ENCODE measurements at places on chromosomes 1 and 21.

DNA sequence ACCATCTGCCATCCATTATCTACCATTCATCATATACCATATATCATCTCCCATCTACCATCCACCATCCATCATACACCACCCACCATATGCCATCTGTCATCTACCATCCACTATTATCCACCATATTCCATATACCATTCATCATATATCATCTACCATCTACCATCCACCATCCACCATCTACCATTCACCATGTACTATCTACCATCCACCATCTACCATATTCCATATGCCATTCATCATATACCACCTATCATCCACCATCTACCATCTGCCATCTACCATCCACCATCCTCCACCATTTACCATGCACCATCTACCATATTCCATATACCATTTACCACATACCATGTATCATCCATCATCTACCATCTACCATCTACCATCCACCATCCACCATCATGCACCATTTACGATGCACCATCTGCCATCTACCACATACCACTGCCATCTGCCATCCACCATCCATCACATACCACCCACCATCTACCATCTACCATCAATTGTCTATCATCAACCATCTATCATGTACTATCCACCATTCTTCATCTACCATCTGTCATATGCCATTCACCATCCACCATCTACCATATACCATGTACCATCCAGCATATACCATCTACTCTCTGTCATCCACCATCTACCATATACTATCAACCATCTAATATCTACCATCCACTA is 50.6 kb upstream of the RAB4A start:
- DNase-seq = no peak

DNA sequence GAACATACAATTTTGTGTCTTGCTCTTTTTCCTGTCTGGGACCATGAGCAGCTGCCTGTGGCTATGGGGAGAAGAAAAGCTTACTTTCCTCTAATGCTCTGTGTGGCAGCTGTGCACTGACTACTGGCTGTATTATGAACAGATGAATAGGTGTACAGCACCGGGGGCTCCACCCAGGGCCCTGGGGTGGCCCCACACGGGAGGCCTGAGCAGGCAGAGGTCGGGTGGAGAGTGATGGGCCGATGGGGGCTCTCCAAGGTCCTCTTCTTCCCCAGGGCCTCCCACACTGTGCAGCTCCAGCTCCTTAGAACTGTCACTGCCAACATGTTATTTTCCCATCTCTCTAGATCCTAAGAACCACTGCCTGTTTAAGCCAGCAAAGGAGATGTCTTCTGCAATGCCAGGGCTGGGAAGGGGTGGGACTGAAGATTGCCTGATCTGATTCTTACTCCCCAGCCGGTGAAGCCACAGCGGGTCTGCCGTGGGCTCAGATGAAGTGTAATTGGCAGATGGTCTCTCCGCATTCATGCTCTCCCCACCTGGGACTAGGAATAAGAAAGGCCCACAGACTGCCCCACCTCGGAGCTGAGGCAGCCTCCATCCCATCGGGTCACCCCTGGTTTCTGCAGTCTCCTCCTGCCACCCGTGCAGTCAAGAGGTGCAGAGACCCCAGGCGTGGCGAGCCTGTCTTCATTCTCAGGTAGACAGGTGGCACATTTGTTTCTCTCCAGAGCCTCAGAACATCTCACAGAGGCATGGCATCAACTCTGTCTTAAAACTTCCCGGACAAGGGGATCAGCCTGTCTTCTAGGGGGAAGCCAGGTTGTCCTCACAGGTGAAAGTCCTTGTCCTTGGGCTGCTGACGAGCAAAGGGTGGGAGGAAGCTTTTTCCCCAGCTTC is 186.5 kb upstream of the GALNT2 start:
- DNase-seq = no peak

GRCh38 chr1:77831566-77831965 is 52.1 kb downstream of the MIGA1 start:
- DNase-seq = no peak

- DNase-seq = no peak
These were observed 1.2 kb upstream of the FHAD1 start for GRCh38 chr1:15245593-15246360.

- DNase-seq = no peak
These were observed 679.5 kb downstream of the MATN1 start for GRCh38 chr1:30043731-30044408.

DNA sequence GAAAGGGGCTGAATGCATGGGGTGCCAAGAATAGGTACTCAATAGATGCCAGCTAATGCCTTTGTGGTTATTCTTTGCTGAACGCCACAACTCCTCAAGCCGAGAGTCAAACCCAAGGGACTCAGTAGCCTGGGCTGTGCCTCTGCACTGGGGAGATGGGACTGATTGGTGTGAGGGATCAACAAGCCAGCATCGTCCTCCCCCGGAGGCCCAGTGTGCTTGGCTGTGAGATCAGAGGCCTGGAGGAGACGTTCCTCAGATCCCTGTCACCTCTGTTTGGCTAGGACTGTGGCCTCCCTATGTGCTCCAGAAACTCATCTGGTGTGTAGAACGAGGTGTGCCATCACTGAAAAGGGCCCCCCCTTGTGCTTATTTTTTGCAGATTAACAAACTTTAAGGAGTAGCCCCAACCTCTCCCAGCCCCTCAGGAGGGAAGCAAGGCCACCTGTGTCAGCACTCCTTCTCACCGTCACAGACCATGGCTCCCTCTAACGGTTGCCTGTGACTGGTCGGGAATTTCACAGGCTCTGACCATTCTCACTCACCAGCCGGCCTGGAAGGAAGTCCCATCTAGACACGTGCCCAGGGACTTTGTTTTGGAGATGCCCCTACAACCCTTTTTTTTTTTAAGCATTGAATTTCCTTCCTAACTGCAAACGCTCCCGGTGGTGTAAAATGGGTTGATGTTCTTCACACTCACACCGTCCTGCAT is 194.0 kb upstream of the VAMP3 start:
- no peak for DNase-seq
